ENCODE measurements at places on chromosomes 1 and 21. TPM values are rescaled to one million over a fixed set of nuclear protein-coding genes. Genes with fewer than 3 reads are reported as not detected.

CFAP57 gene
- total RNA-seq = 0.09 TPM

PADI4 gene
- 0.48 TPM for total RNA-seq

NEK2 gene
- total RNA-seq = not detected

RSPO1 gene
- total RNA-seq = 0.60 TPM

LHX8 gene
- total RNA-seq = not detected

SUSD4 gene
- 1.00 TPM for total RNA-seq

LENEP gene
- not detected for total RNA-seq

KDF1 gene
- total RNA-seq = not detected

DNA sequence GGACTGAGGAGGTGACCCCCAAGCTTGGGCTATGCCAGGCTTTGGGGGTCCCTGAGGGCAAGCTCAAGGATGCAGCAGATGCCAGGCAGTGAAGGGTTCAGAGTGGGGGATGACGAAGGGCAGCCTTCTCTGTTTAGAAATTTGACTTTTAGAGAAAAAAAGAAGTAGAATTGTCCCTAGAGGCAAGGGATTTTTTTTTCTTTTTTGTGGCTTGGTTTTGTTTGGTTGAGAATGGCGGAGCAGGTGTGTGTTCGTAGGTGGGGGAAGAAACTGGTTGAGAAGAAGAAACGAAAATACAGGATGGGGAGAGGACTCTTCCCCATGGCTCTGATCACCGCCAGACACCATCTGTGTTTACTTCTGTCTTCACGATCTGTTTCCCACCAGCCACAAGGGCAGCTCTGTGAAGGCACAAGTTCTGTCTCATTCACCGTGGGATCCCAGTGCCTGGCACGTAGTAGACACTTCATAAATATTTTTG lies 8.2 kb downstream of the PLA2G5 start:
- DNase-seq = no peak

DNA sequence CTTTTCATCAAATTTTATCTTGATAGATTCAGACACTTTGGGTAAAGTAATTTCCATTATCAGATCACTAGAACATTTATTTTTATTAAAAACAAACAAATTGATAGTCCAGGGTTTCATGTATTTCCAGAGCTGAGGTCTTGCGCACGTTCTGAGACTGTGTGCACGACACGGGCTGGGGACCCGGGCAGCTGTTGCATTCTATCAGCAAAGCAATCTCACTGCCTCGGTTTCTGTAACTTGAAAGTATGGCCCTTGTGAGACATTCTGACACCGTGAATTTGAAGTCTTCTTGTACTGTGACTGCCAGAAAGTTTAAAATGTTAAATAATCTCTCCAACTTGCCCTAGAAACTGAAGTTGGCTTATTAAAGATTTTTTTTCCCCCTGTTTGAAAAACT lies 746.9 kb upstream of the ADGRL2 start:
- no peak for DNase-seq

DNA sequence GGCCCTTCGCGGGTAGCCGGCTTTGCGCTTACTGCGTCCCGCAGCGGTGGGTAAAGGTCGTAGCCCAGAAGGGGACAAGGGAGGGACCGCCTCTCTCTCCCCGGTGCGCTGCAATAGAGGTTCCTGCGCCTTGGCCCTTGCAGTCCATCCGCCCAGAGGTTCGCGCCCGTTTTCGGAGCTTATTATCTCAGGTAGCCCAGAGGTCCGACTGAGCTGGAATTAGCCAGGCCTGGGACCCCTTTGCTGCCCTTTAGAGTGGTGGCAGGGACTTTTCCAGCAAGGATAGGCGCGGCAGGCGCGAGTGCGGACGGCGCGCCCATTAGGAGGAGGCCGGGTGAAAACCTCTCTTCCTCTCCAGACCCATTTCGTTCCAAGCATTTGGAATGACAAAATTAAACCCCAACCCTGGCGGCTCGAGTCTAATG lies 5.0 kb downstream of the LHX4 start:
- no peak for DNase-seq

GRCh38 chr1:36524359-36525062 lies 41.8 kb upstream of the CSF3R start:
- DNase-seq = peak; percentile 59

DNA sequence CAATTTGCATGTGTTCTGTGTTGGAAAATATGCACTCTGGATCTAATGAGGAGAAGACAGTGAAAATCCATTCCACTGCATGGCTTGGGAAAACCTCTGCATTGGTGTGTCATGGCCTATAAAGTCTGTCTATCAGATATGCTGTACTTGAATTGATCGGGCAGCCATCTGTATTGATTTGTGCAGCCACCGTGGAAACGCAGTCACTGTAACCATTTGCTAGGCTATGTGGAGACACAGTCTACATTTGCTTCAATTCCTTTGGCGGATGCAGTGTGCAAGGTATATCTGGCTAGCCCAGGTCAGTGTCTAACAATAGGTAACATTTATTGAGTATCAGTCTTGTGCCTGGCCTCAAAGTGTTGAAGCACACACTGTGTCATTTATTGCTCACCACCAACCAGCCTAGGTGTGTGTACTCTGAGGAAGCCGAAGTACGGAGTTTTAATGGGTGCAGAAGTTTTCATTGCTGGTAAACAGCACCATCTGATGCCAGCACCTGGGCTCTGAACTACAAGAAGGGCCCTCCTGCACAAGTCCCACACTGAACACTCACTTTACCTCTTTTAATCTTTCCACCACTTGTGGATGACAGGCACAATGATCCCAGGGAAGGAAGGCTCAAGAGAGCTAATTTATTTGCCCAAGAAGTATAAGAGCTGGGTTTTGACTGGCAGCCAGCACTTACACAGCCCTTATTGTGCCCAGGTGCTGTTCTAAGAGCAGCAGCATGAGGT lies 83.4 kb downstream of the DAB1 start:
- no peak for DNase-seq

- DNase-seq = no peak
Measured at GRCh38 chr1:151680826-151681225, 35.8 kb downstream of the CELF3 start.

DNA sequence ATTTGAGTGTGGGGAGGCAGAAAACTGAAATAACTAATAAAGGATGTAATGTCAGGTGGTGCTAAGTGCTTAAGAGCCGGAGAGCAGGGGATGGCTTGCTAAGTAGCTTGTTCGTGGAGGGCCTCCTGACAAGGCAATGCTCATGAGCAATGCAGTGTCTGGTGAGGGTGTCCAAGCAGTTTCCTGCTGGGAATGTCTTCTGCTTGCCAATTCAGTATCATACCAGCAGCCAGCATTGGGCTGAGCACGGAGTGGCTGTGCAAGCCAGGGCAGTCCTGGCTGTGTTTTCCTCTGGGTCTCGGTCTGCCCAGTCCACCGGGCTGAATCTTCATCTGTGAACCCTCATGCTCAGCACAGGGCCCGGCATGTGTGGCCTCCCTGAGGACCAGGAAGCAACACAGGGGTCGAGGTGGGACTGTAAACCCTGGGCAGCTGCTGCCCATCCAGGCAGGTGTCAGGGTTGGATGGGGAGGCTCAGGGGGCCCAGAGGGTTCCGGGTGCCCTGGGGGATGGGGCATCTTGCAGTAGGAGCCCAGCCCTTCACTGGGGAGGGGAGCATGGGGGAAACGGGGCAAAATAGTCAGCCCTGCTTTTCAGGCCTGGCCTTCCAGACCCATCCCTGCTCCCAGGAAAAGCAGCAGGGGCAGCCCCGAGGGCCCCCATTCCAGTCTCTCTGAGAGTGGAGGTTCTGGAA lies 27.5 kb downstream of the EDN2 start:
- DNase-seq = peak; percentile 74

DNA sequence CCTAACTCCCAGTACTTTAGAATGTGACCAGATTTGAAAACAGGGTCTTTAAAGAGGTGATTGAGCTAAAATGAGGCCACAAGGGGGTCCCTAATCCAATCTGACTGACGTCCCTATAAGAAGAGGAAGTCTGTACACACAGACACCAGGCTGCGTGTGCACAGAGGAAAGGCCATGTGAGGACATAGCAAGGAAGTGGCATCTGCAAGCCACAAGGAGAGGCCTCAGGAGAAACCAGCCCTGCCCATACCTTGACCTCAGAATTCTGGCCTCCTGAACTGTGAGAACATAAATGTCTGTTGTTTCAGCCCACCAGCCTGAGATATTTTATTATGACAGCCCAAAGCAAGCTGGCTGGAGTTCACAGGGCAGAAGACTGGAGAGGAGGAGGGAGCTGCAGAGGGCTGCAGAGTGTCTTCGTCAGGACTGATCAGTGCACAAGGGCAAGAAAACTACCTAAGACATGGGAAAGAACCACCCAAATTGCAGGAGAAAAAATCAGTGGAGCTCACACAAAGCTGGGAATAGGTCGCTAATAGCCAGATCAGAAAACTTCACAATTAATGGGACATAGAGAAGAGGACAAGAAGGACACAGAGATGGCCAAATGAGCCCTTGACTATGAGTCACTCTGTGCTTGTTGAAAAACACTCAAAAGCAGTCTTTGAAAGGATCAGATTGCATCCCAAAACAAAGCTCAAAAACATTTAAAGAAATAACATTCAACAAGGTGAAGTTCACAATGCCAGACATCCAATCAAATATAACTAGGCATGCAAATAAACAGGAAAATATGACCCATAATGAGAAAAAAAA lies 14.1 kb upstream of the WNT9A start:
- DNase-seq = peak; percentile 44

- peak; percentile 93 for DNase-seq
Measured at GRCh38 chr1:39540504-39541031, 36.0 kb downstream of the PABPC4 start.

GRCh38 chr1:12185036-12185917 lies 18.5 kb downstream of the TNFRSF1B start:
- DNase-seq = no peak

GRCh38 chr1:197314682-197315081 lies 46.6 kb downstream of the CRB1 start:
- no peak for DNase-seq

GRCh38 chr1:92094090-92094489 lies 13.9 kb downstream of the BTBD8 start:
- no peak for DNase-seq

- DNase-seq = no peak
Measured at GRCh38 chr1:162736184-162736583, 54.3 kb upstream of the HSD17B7 start.

- no peak for DNase-seq
Measured at GRCh38 chr1:207234690-207235089, 86.8 kb upstream of the CD55 start.

- DNase-seq = no peak
Measured at GRCh38 chr1:205950280-205950679, 7.0 kb upstream of the SLC26A9 start.

DNA sequence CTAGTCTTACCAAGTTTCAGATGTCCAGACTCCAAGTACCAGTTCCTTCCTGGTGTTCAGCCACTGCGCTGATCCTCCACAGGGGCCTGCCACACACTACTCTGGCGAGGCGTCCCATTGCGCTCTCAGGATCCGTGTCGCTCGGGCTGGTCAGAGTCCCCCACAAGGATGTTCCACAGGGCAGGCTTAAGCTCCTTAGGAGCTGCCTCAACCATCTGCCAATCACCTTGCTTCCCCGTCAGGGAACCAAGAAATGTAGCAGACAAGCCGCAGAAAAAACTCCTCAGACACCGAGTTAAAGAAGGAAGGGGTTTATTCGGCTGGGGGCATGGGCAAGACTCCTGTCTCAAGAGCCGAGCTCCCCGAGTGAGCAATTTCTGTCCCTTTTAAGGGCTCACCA lies 9.8 kb downstream of the OR2W3 start:
- DNase-seq = no peak

- DNase-seq = no peak
Measured at GRCh38 chr1:77484334-77484733, 198.1 kb downstream of the ZZZ3 start.

DNA sequence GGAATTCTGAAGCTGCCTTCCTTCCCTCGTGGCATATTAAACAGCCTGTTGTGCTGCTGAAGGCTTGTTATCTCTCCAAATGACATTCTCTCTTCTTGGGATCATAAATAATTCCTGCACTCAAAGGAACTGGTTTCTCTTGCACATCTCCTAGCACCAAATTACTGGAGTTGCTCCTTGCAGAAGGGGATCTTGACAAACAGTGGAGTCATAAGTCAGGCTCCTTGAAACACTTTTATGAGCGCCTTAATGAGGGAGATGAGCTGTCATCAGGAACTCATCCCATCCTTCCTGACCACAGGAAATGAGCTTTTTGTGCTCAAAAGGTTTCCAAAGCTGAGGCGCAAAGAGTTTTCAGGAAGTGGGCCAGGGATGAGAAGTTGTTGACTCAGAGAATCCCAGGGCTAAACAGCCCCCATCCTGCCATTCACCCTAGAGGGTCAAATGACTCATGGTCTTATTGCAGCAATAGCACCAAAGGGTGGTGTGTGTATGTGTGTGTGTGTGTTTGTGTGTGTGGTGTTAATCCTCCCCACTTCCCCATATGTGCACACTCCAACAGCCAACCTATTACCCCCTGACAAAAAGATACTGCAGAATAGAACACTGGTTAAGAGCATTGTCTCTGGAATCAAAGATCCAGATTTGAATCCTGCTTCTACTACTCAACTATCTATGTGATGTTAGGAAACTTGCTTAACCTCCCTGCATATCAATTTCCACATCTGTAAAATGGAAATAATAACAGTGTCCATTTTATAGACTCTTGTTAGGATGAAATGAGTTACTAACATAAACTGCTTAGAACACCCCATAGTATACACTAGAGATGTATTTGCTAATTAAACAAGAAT lies 2.8 kb upstream of the PHC2 start:
- DNase-seq = no peak

- DNase-seq = no peak
Measured at GRCh38 chr1:222009105-222009730, 267.3 kb upstream of the DUSP10 start.

DNA sequence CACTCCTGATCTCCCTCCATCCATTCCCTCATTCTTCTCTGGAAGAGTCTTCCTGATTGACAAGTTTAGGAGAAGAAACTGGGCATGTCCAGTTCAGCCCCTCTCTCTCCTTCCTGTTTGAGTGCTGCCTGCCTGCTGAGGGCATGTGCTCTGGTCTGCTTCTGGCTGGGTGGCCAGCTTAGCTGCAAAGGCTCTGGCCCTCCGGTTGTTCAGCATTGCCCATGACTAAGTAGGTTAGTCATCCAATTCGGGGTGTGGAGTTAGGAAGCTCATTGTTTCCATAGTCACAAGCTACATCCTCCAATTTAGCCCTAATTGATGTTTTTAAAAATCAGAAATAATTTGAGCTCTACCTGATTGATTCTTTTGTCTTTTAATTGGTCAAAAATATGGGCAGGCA lies 25.6 kb upstream of the PLA2G2E start:
- no peak for DNase-seq

DNA sequence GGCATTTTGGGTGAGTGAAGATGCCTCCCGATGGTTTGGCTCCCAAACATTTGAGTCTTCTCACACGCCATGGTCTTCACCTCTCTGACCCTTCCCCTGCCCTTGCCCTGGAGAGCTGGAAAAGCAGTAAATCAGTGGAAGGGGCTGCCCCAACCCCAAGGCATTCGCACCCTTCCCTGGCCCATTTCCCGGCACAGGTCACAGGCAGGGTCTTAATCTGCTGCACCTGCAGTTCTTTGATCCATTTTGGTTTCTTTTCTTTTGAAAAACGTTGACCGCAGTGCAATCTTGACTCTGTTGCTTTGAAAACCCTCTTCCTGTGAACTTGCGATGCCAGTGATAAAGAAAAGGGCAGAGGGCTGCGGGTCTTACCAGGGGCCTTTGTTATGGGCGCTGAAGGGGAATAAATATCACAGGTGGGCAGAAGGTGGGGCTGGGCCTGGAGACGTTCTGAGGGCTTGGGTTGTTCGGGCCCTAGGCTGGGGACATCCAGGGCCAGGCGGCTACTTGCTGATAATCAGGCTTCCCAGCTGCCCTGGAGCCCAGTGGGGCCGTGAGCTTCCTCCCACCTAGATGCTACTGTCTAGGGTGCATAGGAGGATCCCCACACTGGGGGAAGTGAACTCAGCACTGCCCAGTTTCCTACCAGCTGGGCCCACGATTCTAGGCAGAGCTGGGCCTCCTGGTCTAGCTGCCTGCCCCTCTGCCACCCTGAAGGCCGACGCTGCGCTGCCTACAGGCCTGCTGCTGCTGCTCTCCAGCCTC lies 38.6 kb upstream of the EPS8L3 start:
- peak; percentile 54 for DNase-seq

Measured in posterior vena cava (tissue), 2 donors.